ENCODE measurements at places on chromosomes 6 and 20.

- H3K4me3 ChIP-seq, result no peak overlapping the region
- H3K4me1 ChIP-seq, result no peaks in the 10 kb centered on the region
- H3K27ac ChIP-seq, result no peak overlapping the region
- no peak for DNase-seq
- H3K27me3 ChIP-seq, result no peaks in the 10 kb centered on the region
Observed at GRCh38 chr6:90941885-90942284, 355.0 kb upstream of the MAP3K7 start.

- no peaks in the 10 kb centered on the region for H3K4me1 ChIP-seq
- no peaks in the 10 kb centered on the region for H3K36me3 ChIP-seq
- H3K4me3 ChIP-seq, result no peak overlapping the region
- no peaks in the 10 kb centered on the region for H3K27me3 ChIP-seq
- no peak overlapping the region for H3K27ac ChIP-seq
Observed at GRCh38 chr6:145292066-145292465, 443.3 kb downstream of the EPM2A start.

DNA sequence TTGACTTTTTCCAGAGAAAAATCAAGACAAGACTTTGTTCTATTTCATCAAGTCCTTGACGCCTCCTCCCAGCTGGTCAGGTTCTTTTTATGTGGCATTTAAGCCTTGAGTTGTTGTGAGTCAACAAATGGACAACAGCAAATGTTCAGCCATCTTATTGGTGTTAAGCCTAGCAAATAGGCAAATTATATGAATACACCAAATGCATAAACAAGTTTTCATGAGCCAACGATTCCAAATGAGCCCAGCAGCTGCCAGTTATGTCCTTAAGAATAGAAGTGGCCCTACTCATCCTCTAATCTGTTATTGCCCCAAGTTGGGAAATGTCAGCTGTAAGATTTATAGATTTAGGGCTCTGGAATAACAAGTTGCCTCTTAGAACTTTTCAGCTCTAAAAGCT lies 312.0 kb downstream of the SOX4 start:
- peaks cover 16% of the 10 kb centered on the region for H3K4me1 ChIP-seq
- H3K27ac ChIP-seq, result no peak overlapping the region
- H3K27me3 ChIP-seq, result no peaks in the 10 kb centered on the region
- H3K36me3 ChIP-seq, result no peaks in the 10 kb centered on the region

DNA sequence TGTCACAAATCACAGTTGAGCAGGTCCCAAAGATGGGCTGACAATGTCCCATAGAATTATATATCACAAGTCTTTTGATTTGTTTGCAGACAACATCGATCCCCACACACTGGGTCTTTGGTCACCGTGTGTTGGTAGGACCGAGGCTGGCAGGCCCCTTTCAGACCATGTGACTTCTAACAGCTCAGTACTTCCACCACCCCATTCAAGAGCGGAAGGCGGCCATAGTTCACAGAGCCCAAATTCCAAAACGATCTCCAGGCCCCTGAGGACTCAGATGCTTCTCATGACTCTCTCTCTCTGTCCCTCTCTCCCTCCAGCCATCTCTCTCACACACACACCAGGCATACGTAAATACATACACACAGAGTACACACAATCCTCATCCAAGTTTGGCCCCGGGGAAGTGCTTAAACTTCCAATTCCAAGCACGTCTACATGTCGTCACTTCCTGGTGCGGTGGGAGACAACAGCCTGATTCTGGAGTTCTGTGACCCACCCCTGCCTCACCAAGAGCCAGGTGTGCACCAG lies 155.9 kb upstream of the INSM1 start:
- H3K27ac ChIP-seq, result no peak overlapping the region
- H3K4me3 ChIP-seq, result no peak overlapping the region
- no peaks in the 10 kb centered on the region for H3K4me1 ChIP-seq
- peaks cover 18% of the 10 kb centered on the region for H3K27me3 ChIP-seq
- DNase-seq, result no peak

DNA sequence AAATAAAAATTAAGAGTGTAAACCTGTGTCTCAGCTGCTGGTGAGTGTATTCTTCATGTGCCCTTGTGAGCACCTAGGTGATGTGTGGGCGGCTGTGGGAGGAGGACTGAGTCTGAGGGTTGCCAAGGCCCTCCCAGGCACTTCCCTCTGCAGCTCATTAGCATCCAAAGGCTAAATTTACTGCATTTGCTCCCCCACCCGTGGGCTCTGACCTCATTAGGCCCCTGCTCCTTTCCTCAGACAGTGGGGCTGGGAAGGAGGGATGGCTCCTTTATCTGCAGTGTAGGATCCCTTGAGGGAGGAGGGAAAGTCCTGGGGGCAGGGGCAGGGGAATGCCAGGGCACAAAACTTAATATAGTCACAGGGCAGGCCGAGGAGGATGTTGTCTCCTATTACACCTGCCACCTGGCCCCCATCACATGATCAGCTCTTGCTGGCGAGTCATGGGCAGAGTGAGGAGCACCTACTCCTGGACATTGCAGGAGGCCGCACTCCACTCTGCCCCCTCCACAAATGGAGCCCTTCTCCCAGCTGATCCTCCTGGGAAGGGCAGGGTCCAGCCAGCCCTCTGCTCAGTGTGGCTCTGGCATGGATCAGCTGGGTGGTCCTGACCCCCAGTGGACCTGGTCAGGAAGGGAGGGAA lies 133.2 kb downstream of the MRPL14 start:
- H3K4me3 ChIP-seq, result no peak overlapping the region
- H3K27me3 ChIP-seq, result no peaks in the 10 kb centered on the region
- no peaks in the 10 kb centered on the region for H3K36me3 ChIP-seq

GRCh38 chr6:27694547-27694874 lies 217.7 kb downstream of the OR2B2 start:
- H3K27ac ChIP-seq, result peak overlapping the region; percentile 77
- peaks cover 3% of the 10 kb centered on the region for H3K4me1 ChIP-seq
- no peak for DNase-seq
- no peaks in the 10 kb centered on the region for H3K27me3 ChIP-seq
- H3K36me3 ChIP-seq, result peaks cover 6% of the 10 kb centered on the region

- peaks cover 92% of the 10 kb centered on the region for H3K36me3 ChIP-seq
- no peaks in the 10 kb centered on the region for H3K27me3 ChIP-seq
- DNase-seq, result no peak
- no peaks in the 10 kb centered on the region for H3K4me1 ChIP-seq
- H3K27ac ChIP-seq, result no peak overlapping the region
Observed at GRCh38 chr20:56483970-56484369, 15.5 kb downstream of the RTF2 start.

DNA sequence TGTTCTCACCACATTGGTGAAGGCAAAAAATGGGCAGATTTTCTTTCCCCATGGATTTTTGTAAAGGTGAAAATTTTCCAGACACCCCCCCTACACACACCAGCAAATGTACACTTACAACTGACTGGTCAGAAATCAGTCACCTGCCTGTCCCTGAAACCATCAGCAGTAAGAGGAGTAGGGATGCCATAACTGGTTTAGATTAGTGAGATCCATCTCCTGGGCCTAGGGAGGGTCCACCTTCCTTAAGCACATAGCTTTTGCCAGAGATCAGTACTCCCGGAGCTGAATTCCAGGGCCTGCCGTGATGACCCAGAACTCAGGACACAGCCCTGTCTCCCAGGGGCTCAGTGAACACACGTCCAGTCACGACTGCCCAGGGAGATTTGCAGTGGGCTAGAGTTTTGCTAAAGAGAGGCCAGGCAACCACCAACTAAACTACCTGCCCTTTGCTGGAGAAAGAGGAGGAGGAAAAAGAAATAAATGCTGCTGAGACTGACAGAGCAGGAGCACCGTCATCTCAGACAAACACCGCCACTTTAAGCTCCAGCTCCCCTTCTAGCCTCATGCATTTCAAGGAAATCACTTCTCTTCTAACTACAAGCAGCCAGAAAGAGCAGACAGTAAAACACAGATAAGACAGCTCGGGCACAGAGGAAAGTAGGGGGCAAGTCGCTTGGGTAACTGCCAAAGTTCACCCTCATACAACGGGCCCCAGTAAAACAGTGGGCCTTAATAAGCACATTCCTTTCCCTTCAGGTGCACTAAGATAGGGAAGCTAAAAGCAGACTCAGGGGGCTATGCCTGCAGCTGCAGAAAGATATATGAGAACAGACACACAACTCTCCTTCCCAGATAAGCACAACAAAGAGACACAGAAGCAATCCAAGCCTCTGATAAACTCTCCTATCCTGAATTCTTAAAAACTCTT lies 82.6 kb upstream of the SPTLC3 start:
- H3K36me3 ChIP-seq, result no peaks in the 10 kb centered on the region
- no peak overlapping the region for H3K27ac ChIP-seq
- no peaks in the 10 kb centered on the region for H3K27me3 ChIP-seq
- no peak for DNase-seq

- peaks cover 6% of the 10 kb centered on the region for H3K4me1 ChIP-seq
- no peak for DNase-seq
- peaks cover 93% of the 10 kb centered on the region for H3K36me3 ChIP-seq
- no peaks in the 10 kb centered on the region for H3K27me3 ChIP-seq
- no peak overlapping the region for H3K4me3 ChIP-seq
Observed at GRCh38 chr6:41927253-41927652, 6.0 kb downstream of the BYSL start.

GRCh38 chr6:2763345-2763841 lies 1.8 kb upstream of the WRNIP1 start:
- DNase-seq, result no peak
- peaks cover under 1% of the 10 kb centered on the region for H3K4me1 ChIP-seq
- H3K27me3 ChIP-seq, result no peaks in the 10 kb centered on the region
- H3K36me3 ChIP-seq, result peaks cover 8% of the 10 kb centered on the region
- no peak overlapping the region for H3K27ac ChIP-seq

GRCh38 chr6:32932132-32932868 lies 8.5 kb downstream of the HLA-DMB start:
- no peak for DNase-seq
- H3K27me3 ChIP-seq, result peaks cover 6% of the 10 kb centered on the region
- H3K4me1 ChIP-seq, result no peaks in the 10 kb centered on the region
- no peak overlapping the region for H3K27ac ChIP-seq
- no peaks in the 10 kb centered on the region for H3K36me3 ChIP-seq

DNA sequence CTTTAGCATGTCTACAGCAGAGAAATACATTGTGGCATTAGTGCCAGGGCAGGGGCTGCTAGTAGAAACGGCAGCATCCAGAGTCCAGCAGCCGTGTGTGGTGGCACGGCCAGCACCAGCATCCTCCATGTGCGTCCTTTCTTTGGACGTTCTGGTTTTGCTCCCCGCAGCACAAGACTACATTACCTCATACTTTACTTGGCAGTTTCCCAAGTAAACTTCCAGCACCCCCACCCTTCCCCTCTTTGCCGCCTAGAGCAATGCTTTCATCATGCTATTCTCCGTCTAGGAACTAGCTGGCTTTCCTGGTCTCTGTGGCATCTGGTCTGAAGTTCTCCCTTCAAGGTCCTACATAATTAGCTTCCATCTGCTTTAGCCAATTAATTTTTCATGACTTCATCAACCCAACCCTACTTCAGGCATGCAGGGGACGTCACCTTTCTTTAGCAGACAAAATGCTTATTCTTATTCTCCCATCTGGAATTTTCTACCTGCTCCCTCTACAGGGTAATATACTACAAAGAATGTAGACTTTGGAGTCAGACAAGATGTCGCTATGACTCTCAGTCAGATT lies 67.6 kb downstream of the BLOC1S5 start:
- no peaks in the 10 kb centered on the region for H3K27me3 ChIP-seq
- DNase-seq, result no peak
- H3K27ac ChIP-seq, result no peak overlapping the region

GRCh38 chr6:118187568-118188164 lies 280.6 kb downstream of the SLC35F1 start:
- H3K4me1 ChIP-seq, result no peaks in the 10 kb centered on the region
- H3K4me3 ChIP-seq, result no peak overlapping the region
- H3K27ac ChIP-seq, result no peak overlapping the region
- H3K36me3 ChIP-seq, result no peaks in the 10 kb centered on the region
- no peaks in the 10 kb centered on the region for H3K27me3 ChIP-seq

DNA sequence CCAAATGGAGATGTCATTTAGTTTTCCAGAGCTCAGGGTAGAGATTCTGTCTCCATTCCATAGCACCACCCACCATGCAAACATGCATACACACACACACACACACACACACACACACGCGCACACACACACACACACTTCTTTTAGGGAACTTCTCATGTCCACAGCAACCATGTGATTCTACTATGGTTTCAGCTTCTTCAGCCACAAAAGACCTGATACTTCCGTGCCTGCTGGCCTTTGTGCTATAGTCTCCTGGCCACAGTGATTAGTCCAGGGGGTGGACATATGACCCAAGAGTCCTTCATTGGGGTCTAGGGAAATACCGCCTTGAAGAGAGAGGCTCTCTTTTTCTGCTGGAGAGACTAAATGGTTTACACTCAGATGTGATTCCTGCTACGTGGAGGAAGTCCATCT lies 53.5 kb downstream of the CARMIL1 start:
- no peaks in the 10 kb centered on the region for H3K27me3 ChIP-seq
- no peak overlapping the region for H3K4me3 ChIP-seq
- H3K4me1 ChIP-seq, result peaks cover 4% of the 10 kb centered on the region

DNA sequence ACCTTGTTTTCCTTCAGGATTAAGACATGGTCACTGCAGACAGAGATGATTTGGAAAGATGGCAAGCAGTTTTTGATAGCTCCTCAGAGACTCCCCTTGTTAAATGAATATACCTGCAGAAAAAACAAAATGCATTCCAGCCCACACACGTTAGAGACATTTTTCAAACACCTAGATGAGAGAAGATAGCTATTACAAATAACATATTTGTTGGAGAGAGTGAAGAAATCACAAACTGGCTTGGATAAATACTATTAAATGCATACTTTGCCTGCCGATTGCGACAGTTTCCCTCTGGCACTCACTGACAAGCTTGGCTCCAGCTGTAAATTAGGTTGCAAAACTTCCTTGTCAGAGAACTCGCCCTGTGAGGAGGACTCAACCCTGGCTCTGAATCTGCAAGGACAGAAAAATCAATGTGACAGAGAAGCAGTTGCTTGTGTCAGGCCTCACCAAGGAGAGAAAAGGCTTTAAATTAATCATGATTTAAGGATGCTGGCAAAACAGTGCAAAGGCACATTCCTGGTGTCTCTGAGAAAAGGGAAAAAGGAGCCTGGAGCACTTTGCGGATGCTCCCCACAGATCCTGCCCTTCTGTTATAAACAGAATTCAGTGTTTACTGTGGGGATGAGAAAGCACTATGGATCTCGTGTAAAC lies 423.7 kb upstream of the MARCKS start:
- peak overlapping the region; percentile 72 for H3K27ac ChIP-seq
- DNase-seq, result peak; percentile 71
- no peak overlapping the region for H3K4me3 ChIP-seq
- no peaks in the 10 kb centered on the region for H3K36me3 ChIP-seq
